ENCODE measurements at places on chromosomes 7 and 10. TPM values are rescaled to one million over a fixed set of nuclear protein-coding genes. Genes with fewer than 3 reads are reported as not detected.

GRCh38 chr7:107090457-107090856 lies 46.0 kb downstream of the PRKAR2B start:
- DNase-seq: no peak

DNA sequence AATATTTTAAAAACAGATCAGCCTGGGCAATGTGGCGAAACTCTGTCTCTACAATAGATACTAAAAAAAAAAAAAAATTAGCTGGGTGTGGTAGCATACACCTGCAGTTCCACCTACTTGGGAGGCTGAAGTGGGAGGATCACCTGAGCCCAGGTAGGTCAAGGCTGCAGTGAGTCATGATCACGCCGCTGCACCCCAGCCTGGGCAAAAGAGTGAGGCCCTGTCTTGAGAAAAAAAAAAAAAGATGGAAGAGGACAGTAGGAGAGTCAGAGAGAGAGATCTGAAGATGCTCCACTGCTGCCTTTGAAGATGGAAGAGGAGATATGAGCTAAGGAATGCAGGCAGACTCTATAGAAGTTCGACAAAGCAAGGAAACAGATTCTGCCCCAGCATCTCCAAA lies 181.9 kb downstream of the CALN1 start:
- DNase-seq: no peak

DNA sequence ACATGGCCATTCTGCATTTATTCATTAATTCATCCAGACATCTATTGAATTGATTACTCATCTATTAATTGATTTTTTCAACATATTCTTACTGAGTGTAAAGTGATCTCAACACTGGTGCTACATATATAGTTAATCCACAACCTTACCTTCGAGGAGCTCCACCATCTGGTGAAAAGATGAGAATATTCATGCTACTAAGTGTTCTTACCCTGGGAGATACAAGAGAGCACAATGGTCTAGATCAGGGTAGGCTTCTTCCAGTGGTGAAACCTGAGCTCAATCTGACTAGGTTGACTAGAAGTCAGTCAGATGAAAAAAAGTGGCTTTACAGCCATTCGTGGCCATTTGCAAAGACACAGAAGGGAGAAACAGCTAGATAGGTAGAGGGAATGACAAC lies 507.4 kb downstream of the ANKRD7 start:
- DNase-seq: no peak

DNA sequence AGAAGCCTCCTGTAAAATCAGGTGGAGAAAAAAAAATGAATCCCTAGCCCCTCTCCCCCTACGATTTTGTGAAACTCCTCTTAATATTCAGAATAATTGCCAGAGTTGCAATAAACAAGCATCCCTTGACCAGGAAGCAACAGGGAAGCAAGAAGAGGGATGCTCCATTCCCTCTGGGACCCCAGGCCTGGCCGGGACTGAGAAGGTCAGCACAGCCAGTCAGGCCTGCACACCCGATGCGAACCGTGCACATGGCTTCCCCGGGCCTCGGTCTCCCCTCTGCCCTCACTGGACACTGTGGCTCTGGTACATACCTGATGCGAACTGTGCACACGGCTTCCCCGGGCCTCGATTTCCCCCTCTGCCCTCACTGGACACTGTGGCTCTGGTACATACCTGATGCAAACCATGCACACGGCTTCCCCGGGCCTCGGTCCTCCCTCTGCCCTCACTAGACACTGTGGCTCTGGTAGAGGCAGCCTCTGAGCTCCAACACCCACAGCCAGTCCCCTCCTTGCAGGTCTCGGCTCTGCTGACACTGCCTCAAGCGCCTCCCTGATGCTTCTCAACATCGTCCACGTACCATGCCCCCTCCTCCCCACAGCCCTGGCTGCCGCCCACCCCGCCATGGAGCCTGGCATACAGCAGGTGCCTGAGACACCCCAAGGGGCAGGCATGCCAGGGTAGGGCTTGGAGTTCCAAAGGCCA lies 138.6 kb downstream of the DIP2C start:
- DNase-seq: no peak

CUZD1 gene
- 0.66 TPM for polyA plus RNA-seq

CALML3 gene
- 42.3 TPM for polyA plus RNA-seq
